ENCODE measurements at places on chromosomes 7 and 10. TPM values are rescaled to one million over a fixed set of nuclear protein-coding genes. Genes with fewer than 3 reads are reported as not detected.
A peak's percentile ranks its signal among the peaks of the same experiment; 100 is the strongest.

Gene NKX2-3
- 0.25 TPM for total RNA-seq

Gene SEMA3D
- 72.1 TPM for total RNA-seq

Gene ATOH7
- total RNA-seq = not detected

Gene SPAM1
- total RNA-seq = not detected

Gene LOXL4
- total RNA-seq = 0.09 TPM

Gene SFRP4
- 0.09 TPM for total RNA-seq

Gene C10orf62
- total RNA-seq = 0.12 TPM

Gene NACAD
- total RNA-seq = not detected

Gene C10orf90
- 0.99 TPM for total RNA-seq

Gene CYP17A1
- not detected for total RNA-seq

Gene VGF
- total RNA-seq = 15.4 TPM

Gene ATG9B
- total RNA-seq = 0.25 TPM

Gene MKX
- total RNA-seq = 1.1 TPM

GRCh38 chr10:122688293-122688989 lies 11.2 kb downstream of the C10orf120 start:
- no peak for DNase-seq

DNA sequence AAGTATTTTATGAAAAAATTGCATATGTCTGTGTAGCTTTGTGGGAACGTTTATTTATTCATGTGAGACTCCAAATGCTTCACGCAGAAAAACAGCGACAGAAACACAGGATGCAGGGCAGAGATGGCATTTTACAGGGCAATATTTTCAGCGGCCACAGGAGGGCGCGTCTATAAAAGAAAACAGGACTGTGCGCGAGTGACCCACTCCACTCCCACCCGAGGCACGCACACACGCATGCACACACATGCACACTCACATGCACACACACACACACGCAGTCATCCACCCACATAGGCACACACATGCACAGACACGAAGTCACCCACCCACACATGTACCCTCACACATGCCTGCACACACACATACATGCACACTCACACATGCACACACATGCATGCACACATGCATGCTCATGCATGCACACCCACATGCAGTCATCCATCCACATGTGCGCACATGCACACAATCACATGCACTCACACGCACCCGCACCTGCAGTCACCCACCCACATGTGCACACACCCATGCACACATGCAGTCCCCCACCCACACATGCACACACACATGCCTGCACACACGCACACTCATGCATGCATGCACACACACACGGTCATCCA lies 96.3 kb downstream of the DNAJB6 start:
- peak; percentile 33 for DNase-seq

- no peak for DNase-seq
These were observed 61.6 kb upstream of the OPALIN start for GRCh38 chr10:96420228-96421009.

DNA sequence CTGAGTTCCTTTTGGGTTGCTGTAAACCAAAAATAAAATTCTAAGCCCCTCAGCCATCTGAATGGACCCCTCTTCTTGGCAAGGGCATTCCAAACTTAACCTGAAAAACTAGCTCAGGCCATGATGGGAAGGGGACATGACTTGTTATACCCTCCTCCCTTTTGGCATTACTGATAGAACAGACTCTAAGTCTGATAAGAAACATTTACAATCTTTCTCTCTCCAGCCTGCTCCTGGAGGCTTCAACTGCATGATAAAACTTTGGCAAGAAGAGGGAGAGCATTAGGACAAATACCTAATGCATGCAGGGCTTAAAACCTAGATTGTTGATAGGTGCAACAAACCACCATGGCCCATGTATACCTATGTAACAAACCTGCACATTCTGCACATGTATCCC lies 40.9 kb upstream of the ATOH7 start:
- no peak for DNase-seq

DNA sequence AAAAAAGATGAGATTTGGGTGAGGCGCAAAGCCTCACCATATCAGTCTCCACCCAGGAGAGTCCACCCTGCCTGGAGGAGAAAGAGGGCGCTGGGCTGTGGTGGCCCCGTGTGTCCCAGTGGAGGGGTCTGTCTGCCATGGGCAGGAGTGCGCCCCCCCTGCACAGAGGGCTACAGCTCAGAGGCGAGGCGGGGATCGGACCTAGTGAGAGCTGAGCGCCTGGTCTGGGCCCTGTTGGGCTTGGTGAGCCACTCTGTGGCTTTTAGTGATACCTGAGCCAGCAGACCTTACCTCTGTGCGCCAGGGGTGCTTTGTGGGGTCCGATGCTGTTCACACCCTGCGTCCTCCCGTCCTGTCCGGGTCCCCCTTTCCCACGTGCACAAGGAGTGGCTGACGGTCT lies 25.9 kb upstream of the GNA12 start:
- no peak for DNase-seq

DNA sequence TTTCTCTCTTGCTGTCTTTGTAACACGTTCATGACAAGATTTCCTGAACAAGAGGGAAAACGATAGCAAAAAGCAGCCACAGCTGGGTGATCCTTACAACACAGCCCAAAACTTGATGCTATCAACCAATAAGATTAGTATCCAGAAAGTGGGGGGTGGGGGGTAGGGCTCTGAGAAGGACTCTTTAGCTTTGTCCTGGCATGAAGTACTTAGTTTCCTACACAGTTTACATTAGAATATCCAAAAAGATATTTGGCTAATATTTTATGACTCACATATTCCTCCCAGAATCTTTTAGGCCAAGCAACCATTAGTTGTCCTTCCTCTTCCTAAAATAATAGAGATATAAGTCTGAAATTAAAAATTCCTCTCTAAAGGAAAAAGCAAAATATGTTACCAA lies 22.9 kb upstream of the LRRC17 start:
- DNase-seq = no peak

DNA sequence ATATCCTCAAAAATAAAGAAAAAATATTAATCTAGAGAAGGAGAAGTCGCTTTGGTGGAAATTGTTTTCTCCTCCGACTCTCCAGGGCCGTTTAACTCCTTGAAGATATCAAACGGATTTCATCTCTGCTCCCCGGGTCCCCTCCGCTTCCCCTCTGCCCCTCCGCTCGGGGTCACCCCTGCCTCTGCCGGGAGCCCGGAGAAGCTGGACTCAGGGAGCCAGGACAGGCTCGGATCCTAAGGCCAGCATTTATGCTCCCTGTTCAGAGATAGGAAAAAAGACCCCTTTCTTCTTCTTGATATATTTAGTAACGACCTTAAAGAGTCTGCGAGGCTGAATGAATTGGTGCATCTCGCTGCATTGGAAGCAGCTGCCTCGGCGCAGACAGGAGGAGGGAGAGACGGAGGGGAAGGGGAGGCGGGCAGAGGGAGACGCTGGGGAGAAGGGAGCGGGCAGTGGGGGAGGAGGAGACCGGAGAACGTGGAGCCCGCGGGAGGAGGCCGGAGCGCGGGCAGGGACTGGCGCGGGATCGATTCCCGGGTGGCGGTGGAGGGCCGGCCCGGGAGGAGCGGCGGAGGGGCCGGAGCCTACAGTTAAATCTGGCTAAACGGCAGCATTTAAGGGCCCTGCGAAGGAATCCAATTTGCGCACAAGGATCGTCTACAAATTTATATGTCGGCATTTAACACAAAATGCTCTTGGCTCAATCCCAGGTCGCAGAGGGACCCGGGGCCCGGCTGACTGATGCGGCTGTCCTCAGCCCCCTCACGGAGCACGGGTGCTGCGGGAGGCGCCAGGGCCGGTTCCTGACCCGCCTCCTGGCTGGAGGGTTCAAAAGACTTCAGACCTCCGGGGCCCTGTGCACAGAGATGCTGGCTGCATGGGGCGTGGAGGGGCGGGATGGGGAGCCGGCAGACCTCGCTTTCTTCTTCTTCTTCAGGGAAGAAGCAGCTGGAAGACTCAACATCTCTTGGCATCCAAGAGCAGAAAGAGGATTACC lies 55.6 kb downstream of the CRTAC1 start:
- DNase-seq = no peak

- no peak for DNase-seq
These were observed 4.4 kb upstream of the RAPGEF5 start for GRCh38 chr7:22361320-22361719.

GRCh38 chr10:108913300-108913699 lies 1010.0 kb downstream of the XPNPEP1 start:
- DNase-seq = no peak

GRCh38 chr10:78441010-78441409 lies 407.3 kb downstream of the RPS24 start:
- DNase-seq = no peak

- DNase-seq = no peak
These were observed 2.7 kb downstream of the CAV1 start for GRCh38 chr7:116527521-116527920.

- peak; percentile 68 for DNase-seq
These were observed 18.3 kb downstream of the KLLN start for GRCh38 chr10:87844837-87845623.

GRCh38 chr7:39721919-39722597 lies 98.7 kb downstream of the RALA start:
- DNase-seq = no peak

GRCh38 chr7:40199076-40199802 lies 64.4 kb downstream of the SUGCT start:
- peak; percentile 4 for DNase-seq

DNA sequence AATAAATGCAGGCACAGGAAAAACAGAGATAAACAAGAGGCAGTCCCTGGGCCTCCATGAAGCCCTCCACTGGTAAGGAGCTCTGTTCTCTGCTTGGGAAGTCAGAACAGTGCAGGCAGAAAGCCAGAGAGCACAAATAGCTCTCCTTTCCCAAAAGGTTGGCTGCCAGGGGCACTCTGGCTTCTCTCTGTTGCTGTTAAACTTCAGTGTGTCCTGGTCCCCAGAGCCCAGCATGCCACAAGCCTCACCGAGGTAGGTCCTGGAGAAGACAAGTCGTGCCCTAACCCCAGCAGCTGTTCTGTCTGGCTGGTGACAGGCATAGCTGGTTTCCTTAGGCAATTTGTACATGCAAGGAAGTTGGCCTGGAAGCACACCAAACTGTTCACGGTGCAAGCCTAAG lies 17.3 kb downstream of the SLC16A12 start:
- DNase-seq = no peak

GRCh38 chr10:97325754-97326153 lies 6.7 kb downstream of the FRAT1 start:
- DNase-seq = no peak

DNA sequence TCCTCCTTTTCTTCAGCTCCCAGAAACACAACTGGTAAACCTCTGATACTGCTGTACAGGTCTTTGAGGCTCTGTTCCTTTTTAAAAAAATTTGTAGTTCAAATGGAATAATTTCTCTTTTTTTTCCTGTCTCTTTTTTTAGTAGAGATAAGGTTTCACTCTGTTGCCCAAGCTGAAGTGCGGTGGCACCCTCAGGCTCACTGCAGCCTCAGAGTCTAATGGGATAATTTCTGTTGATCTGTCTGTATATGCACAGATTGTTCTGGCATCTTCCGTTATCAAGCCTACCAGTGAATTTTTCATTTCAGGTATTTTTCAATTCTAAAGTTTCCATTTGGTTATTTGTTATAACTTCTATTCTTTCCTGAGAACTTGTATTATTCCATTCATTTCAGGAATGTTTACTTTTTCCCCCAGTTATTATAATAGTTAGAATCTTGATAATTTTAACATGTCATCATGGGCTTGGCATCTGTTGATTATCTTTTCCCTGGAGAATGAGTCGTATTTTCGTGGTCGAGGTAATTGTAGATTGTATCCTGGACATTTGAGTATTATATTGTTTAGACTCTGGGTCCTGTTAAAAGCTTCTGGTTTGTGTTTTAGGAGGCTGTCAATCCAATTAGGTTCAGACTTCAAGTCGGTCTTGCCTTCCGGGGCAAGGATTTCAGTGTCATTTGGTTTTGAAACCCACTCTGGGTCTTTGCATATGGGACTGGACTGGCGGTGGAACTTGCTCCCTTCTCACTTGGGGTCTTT lies 24.5 kb downstream of the CRCP start:
- no peak for DNase-seq

DNA sequence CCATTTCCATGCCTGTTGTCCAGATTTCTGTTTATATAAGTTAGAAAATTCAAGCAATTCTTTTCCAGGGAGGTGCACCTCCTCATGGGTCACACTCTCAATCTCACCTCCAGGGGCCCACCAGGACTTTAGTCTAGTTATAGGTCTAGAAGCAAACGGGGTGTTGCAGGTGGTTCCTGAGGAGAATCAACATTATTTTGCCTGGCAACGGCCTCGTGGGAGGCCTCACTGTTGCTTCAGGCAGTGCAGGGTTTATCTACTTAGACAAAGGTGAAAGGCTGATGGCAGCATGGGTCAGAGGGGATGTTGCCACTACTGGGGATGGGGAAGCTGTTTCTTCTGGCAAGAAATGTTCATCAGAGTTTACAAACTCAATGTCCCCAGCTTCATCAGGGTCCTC lies 56.7 kb upstream of the LRRC18 start:
- no peak for DNase-seq

DNA sequence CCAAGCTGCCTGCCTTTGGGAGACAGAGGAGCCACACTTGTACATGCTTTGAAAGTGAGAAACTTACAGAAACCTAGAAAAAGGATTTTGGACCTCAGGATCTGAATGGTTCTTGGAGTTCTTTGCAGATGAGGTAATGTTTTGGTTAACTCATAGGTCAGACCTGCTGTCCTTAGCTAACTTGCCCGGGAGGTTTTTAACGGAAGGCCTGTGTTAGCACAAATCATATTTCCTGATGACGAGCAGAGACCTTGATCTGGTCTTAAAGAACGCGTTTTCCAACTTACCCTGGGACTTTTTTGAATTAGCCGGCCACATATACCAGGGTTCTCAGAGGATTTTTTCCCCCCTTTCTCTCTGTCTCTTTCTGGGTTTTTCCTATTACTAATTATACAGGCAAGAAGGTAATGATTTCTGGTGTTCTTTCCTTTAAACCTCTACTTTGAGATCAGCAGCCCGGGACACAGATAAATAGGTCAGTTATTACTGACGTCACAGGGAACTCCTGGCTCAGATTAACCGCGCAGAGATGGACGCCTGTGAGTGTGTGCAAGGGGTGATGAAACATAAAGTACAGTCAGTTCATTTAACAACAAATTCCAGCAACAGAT lies 101.7 kb upstream of the KLF6 start:
- DNase-seq = no peak

DNA sequence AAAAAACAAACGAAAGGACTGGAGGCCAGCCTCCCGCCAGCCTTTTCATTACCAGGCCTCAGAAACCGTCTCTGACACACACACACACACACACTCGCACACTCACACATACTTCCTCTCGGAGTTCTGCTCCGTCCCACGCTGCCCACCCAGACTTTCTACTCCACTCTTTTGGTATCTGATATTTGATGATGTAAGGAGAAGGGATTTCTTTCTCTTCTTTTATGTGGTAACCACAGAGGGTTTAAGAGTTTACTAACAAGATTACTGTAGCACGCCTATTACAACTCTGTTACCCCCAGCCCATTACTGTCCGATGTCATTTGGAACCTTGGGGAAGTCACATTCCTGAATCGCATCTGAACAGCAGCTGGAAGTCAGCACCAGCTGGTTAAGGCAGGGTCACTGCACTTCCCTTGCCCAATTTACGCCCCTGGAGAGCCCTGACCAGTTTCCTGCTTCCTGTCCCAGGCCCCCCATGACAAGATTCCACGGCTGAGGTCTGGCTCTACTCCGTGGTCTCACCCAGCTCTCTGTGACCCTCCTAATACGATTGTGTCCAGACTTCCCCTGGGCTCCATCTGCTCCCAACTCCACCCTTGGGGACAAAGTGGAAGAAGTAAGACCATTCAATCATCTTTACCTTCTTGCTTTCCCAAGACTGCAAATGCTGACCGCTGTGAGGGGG lies 1.1 kb downstream of the DENND2A start:
- DNase-seq = no peak
